ENCODE measurements at places on chromosomes 12 and 14.

DNA sequence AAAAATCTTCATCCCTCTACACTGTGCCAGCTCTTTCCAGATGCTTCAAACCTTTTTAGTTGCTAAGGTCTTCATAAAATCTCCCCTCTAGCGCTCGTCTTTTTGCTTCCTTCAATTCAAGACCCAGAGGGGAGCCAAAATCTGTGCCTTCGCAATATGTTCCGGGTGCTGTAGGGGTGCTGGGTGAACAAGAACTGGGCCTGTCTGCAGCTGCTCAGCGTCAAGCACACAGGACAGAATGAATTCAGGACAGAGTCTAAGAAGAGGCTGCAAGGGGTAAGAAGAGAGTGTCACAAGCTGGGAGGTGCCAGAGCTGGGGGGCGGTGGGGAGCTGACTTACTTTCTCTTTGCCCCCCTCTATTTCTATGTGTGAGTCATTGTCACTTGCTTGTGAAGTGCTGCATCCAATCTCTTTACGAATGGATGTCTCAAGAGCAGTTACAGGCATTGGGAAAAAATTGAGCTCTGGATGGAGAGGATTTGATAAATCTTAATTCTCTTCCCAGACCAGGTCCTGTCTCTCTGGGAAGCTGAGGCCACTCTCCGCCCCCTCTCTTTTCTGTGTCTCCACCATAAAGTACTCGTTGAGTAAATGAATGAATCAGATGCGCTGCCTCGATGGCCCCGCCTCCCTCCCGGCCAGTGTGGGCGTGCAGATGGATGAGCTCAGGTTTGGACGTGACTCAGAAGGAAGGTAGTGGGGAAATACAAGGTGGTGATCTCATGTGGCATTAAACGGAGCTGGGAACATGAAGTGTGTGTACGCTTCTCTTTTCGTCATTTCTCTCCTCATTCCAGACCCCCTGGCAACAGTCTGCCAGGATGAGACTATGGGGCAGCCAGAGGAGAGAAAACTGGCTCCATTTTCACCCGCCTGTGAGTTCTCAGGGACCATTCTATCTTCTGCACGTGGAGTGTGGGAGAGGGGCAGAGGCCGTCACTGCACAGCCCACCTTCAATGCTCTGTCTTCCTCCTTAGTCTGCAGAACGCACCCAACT is 91.3 kb downstream of the TSPAN9 start:
- DNase-seq = no peak

DNA sequence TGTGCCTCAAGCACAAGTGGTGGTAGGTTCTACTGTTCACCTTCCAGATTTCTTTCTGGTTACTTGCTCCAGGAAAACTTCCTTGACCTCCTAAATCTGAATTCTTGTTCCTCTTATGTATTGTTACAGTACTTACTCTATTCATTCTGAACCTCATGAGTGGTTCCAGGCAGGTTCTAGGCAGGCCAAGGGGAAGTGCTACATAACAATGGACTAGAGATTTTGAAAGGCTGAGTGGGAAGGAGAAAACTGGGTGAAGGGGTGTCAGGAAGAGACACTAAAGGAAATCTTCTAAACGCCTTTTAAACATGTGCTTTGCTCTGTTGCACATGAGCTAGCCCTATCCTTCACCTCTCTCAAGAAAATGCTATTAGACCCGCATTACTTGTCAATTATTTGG is 1.6 kb downstream of the YARS2 start:
- DNase-seq = no peak

DNA sequence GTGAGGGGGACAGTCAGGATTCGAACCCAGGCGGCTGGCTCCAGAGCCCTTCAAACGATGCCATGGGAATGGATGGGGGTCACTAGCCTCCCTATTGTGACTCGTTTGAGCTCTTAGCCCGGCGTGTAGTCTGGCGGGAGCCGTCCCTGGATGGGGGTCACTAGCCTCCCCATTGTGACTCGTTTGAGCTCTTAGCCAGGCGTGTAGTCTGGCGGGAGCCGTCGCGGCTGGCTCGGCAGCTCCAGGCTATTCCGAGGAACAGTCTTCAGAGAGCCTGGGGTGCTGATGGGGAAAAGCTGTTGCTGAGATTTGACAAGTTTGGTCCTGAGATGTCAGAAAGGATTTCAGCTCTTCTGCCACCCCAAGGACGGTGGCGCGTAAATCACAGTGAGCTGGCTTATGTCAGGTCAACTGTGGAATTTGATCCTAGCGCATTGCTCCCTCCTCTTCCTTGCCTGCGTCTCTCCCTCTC is 58.3 kb downstream of the CALM1 start:
- DNase-seq = no peak

- DNase-seq = no peak
Observed at GRCh38 chr12:53744130-53744441, 7.7 kb downstream of the CISTR start.

GRCh38 chr12:105256921-105257320 is 20.9 kb upstream of the APPL2 start:
- DNase-seq = no peak

DNA sequence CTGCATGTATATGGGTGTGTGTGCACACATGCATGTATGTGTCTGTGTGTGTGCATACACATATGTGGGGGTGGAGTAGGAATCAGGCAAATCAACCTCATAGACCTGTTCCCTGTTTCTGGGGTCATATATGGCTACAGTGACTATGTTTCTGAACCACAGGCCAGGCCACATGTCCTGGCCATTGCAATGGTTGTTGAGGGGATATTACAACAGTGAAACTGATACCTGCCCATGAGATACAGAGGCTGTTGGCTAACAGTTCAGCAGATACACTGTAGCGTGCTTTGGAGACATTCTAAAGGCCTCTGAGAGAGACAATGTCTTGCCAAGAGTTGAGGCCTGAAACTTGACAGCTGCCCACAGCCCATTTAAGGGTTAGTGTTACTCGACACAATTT is 47.3 kb upstream of the FOS start:
- DNase-seq = no peak

GRCh38 chr12:107749083-107749482 is 11.9 kb downstream of the PRDM4 start:
- DNase-seq = no peak

DNA sequence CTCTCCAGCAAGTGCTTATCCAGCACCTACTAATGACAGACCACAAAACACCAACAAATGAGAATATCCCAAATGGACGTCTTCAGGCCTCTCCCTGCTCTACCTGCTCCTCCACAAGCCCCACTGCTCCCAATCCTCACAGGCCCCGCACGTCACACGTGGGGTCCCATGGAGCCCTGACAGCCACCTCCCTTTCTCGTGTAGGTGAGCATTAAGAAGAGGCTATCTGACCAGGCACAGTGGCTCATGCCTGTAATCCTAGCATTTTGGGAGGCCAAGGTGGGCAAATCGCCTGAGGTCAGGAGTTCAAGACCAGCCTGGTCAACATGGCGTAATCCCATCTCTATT is 5.4 kb downstream of the RIMBP2 start:
- no peak for DNase-seq

GRCh38 chr14:68477110-68477455 is 315.8 kb downstream of the ZFP36L1 start:
- no peak for DNase-seq
